NCI-H1694 (cell line): ENCODE measurements at places on chromosomes 4 and X.

- no peak for DNase-seq
These were observed 168.8 kb upstream of the FRG1 start for GRCh38 chr4:189771696-189772361.

- DNase-seq, result no peak
These were observed 101.5 kb upstream of the DRD5 start for GRCh38 chr4:9679704-9680478.

DNA sequence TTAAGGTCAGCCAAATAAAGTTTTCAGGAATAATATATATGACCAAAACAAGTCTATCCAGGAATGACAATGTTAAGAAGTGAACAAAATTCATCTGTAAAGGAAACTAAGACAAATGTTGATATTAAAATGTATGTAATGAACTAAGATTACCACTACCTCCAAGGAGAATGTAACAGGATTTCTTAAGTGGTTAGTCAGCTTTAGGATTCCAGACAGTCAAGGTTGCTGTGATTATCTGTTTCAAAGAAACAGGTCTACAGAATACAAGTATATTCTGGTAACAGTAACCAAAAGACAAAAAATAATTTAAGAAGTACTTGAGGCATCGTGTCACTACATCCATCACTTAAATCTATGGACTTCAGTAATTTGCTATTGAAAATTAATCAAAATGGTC is 172.8 kb downstream of the SCFD2 start:
- DNase-seq, result no peak

- DNase-seq, result no peak
These were observed 139.6 kb downstream of the IQCM start for GRCh38 chr4:149676076-149676475.

- no peak for DNase-seq
These were observed 95.9 kb upstream of the C1QTNF7 start for GRCh38 chr4:15331930-15332329.

DNA sequence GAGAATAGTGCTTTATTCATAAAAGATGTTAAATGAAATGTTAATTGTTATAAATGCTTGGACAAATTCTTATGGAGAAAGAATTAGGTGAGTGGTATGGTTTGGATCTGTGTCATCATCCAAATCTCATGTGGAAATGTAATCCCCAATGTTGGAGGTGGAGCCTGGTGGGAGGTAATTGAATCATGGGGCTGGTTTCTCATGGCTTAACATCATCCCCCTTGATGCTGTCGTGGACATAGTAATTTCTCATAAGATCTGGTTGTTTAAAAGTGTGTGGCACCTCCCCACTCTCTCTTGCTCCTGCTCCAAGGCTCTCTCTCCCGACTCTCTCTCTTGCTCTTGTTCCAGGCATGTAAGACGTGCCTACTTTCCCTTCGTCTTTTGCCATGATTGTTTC is 22.5 kb downstream of the GYPE start:
- DNase-seq, result no peak

DNA sequence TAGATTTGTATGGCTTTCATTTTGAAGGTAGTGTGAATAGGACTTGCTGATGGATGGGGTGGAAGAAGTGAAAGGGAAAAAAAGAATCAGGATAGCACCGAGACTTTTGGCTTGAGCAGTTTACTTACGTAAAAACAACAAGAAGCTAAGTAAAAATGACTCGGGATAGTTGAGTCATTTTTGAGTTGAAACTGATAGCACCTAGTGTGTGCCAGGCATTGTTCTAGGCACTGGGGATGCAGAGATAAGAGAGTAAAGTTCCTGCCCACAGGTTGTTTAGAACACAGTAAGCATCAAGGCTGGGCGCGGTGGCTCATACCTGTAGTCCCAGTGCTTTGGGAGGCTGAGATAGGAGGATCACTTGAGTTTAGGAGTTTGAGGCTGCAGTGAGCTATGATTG is 34.7 kb downstream of the ADD1 start:
- no peak for DNase-seq

GRCh38 chr4:24730256-24731001 is 64.9 kb upstream of the SOD3 start:
- DNase-seq, result peak; percentile 40

DNA sequence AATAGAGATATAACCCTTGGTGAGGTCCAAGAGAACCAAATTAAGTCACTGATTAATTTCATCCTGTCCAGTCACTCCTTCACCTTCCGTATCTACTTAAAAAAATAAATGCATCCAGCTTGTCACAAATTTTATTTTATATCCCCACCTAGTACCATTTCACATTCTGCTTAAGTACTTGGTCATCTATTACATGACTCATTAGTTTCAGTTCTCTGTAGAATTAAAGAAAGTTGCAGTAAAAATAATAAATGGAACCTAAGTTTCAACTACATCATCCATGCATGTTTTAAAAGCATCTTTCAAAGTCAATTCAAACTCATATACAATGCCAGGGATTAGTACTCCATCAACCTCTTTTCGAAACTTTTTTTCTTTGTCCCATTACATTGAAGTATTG is 130.2 kb downstream of the SH2D1A start:
- no peak for DNase-seq

- peak; percentile 44 for DNase-seq
These were observed 18.0 kb upstream of the CYP2U1 start for GRCh38 chr4:107913283-107913899.

DNA sequence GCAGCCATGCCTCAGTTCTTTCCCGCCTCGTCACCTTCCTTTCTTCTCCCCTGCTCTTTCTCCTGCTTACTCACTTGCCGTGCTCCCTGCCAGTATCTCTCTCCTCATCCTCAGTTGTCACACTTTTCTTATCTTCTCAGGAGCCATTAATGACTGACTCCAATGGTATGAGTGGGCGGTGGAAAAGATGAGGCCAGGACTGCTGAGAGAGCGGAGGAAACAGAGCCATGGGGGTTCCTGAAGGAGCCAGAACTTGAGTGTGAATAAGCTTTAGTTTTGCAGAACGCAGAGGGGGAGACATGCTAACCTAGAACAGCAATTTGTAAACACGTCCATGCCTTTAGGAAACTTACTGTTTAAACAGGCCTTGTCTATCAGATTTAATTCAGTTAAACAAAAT is 126.5 kb downstream of the CHIC2 start:
- DNase-seq, result no peak

GRCh38 chr4:35952751-35953150 is 291.6 kb downstream of the ARAP2 start:
- no peak for DNase-seq

- no peak for DNase-seq
These were observed 73.0 kb upstream of the ACSL1 start for GRCh38 chr4:184898793-184899192.

DNA sequence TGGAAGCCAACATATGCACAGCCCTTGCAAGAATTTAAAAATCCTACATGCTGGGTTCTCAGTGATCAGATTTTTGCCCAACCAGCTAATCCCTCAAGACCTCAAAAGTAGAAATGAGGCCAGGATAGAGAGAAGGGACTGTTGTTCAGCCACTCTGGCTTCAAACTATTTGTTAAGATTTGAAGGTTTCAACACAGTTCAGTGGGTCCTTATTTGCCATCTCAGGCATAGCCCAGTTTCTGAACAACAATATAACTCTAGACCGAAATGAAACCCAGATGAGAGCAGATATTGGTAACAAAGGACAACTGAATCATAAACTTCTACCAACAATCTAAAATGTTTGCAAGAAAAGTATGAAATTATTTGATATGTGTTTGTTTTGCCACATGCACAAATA is 237.3 kb downstream of the NR3C2 start:
- DNase-seq, result no peak

DNA sequence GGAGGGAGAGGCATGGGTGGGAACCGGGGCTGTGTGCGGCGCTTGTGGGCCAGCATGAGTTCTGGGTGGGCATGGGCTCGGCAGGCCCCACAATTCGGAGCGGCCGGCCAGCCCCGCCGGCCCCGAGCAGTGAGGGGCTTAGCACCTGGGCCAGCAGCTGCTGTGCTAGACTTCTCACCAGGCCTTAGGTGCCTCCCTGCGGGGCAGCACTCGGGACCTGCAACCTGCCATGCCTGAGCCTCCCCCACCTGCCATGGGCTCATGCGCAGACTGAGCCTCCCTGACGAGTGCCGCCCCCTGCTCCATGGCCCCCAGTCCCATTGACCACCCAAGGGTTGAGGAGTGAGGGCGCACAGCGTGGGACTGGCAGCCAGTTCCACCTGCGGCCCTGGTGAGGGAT is 573.9 kb downstream of the TMA16 start:
- DNase-seq, result no peak

DNA sequence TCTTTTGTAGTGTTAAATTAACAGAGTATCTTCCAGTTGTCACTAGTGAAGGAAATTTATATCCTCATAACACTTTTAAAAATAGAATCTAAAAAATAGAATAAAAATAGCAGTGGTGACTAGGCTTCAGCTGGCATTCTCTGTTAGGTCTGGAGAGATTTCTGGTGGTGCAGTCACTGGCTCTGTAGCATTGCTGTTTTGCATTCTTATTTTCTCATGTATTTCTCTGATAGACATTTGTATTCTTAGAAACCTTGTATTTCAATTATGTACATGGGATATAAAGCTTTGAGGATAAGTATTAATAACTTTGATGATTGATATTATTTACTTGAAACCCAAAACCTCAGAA is 87.6 kb downstream of the TMEM131L start:
- DNase-seq, result no peak

GRCh38 chr4:110637408-110638088 is 14.7 kb upstream of the PITX2 start:
- no peak for DNase-seq

GRCh38 chrX:153449368-153450113 is 3.7 kb upstream of the TREX2 start:
- no peak for DNase-seq

DNA sequence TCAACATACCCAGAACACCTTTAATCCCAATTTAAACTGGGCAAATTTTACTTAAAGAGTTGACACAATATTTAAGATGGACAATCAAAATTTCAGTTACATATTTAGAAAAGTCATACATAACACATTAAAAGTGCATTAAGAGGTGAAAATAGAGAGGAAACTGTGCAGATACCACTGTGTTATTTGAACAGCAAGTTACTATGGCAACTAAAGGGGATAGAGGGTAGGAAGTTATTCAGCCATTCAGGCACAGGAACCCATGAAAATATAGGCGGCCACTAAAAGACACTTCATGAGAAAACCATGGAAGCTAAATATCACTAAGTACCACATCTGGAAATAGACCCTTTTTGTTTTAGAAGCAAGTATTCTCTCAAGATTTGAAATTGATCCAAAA is 75.1 kb downstream of the PDGFC start:
- no peak for DNase-seq

DNA sequence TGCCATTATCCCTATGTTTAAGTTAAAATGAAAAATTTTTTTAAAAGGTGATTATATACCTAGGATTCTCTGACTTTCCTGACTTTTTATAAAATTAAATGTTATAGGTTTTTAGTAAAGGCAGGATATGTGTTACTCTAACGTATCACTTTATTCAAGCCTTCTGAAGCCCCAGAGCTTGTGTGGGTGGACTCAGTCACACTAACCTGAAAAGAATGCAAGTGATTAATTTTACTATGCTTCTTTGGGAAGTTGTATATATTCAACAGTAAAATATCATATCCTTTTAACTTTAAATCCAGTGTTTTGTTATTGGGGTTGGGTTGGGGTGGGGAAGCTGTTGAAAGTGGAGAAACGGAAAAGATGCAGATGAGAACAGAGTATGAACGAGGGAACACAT is 22.8 kb downstream of the PDLIM3 start:
- DNase-seq, result no peak

DNA sequence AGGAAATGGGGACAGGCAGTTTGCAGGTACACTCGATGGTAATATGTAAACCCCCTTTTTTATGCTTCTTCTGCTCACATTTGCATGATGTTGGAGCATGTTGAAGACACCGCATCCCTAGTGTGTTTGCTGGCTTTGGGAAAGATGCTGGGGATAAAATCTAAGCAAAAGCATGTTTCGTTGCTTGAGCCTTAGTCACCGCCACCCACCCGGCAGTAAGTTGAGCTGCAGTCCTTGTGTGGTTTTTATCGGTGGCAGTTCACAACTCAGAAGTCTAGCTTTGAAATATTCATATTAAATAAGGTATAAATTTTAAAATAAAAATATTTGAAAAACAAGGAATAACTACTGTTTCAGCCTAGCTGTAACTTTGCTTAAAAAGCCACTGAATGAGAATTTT is 21.7 kb upstream of the MND1 start:
- DNase-seq, result no peak

GRCh38 chr4:140037353-140038030 is 116.5 kb downstream of the MAML3 start:
- no peak for DNase-seq

DNA sequence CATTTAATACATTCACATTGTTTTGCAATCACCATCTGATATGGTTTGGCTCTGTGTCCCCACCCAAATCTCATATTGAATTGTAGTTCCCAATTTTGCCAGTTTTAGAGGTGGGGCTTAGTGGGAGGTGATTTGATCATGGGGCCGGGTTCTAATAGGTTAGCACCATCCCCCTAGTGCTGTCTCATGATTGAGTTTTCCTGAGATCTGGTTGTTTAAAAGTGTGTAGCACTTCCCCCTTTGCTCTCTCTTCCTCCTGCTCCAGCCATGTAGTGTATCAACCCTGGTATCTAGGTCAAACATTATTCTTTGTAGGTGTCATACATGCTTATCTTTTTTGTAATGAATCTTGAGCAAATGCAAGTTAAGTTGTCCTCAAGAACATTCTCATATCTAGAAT is 83.3 kb upstream of the KIT start:
- no peak for DNase-seq
